ENCODE measurements at places on chromosomes 3 and 15. TPM values are rescaled to one million over a fixed set of nuclear protein-coding genes. Genes with fewer than 3 reads are reported as not detected.

DNA sequence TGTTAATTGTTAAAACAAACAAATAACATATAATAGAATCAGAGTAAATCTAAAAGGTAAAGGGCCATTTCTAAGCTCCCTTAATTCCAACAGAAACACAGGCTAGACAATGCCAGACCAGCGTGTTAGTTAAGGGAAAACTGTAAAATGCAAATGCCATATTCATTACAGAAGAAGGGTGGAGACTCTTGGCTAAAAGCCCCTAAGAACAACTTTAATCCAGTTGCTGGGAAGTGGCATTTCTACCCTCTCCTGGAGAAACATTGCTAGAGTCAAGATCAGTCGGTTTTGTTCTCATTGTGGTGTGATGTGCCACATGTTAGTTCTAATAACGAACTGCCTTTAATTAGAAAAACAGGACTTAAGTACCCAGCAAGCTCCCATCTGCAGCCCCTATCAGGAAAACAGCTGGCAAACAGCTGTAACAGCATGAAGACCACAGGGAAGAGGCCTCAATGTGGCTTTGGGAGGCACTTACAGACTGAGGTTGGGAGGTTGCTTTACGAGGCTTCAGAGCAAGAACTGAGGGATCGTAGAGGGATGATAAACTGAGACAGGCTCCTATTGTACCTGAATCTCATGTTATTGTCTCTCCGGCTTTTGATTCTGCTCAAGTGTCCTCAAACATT lies 1134.8 kb downstream of the ROBO1 start:
- H3K27me3 ChIP-seq, result no peaks in the 10 kb centered on the region
- no peak overlapping the region for H3K4me3 ChIP-seq
- no peaks in the 10 kb centered on the region for H3K4me1 ChIP-seq
- DNase-seq, result no peak
- H3K27ac ChIP-seq, result no peak overlapping the region
- H3K36me3 ChIP-seq, result peaks cover 18% of the 10 kb centered on the region

DNA sequence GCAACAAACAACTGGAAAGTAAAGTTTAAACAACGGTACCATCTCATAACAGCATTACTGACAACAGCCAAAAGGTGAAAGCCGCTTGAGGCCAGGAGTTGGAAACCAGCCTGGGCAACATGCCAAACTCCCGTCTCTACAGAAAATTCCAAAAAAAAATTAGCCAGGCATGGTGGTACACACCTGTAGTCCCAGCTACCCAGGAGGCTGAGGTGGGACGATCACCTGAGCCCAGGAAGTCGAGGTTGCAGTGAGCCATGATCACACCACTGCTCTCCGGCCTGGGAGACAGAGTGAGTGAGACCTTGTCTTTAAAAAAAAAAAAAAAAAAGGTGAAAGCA lies 4.4 kb downstream of the TNK2 start:
- H3K27me3 ChIP-seq, result peaks cover 11% of the 10 kb centered on the region
- H3K4me3 ChIP-seq, result no peak overlapping the region
- H3K27ac ChIP-seq, result no peak overlapping the region
- H3K36me3 ChIP-seq, result no peaks in the 10 kb centered on the region

The PRKCI gene
- 33.4 TPM for total RNA-seq

The FAM3D gene
- 0.35 TPM for total RNA-seq

- H3K27ac ChIP-seq, result no peak overlapping the region
- no peaks in the 10 kb centered on the region for H3K36me3 ChIP-seq
- peaks cover 26% of the 10 kb centered on the region for H3K4me1 ChIP-seq
- no peaks in the 10 kb centered on the region for H3K27me3 ChIP-seq
- H3K4me3 ChIP-seq, result peak overlapping the region; percentile 24
Measured at GRCh38 chr15:69760258-69760845, 307.7 kb downstream of the RPLP1 start.

- peaks cover 17% of the 10 kb centered on the region for H3K4me1 ChIP-seq
- DNase-seq, result peak; percentile 13
- H3K4me3 ChIP-seq, result peak overlapping the region; percentile 97
- H3K36me3 ChIP-seq, result no peaks in the 10 kb centered on the region
Measured at GRCh38 chr15:61227950-61228936, 859 bp downstream of the RORA start.

DNA sequence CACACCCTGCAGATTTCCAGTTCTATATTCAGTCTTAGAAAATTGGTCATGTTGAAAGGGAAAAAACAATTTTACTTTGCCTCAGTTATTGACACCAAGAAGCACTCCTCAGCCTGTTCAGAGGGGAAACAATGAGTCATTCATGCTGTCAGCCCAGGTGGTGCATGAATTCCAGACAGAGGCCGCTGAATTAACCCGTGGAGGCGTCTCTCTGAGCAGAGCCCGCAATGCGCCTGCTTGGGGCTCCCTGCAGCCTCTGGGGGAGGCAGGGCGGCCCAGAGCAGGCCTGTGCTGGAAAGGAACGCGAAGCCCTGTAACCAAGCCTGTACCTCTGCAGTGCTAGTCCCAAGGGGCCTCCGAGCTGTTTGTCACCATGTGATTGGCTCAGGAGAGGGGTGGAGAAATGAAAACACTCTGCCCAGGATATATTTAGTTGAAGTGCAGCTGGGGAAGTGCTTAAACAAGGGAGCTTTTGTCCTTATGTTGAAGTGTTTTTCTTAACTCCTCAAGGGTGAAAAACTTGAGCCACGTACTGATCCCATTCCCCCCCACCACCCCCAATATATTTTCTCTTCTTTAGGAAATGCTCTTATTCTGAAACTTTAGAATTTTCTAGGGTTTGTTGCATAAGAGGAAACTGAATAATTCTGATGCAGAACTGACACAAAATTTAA lies 68.3 kb upstream of the CHD2 start:
- no peaks in the 10 kb centered on the region for H3K36me3 ChIP-seq
- peak overlapping the region; percentile 98 for H3K27ac ChIP-seq
- DNase-seq, result peak; percentile 75
- no peaks in the 10 kb centered on the region for H3K27me3 ChIP-seq

DNA sequence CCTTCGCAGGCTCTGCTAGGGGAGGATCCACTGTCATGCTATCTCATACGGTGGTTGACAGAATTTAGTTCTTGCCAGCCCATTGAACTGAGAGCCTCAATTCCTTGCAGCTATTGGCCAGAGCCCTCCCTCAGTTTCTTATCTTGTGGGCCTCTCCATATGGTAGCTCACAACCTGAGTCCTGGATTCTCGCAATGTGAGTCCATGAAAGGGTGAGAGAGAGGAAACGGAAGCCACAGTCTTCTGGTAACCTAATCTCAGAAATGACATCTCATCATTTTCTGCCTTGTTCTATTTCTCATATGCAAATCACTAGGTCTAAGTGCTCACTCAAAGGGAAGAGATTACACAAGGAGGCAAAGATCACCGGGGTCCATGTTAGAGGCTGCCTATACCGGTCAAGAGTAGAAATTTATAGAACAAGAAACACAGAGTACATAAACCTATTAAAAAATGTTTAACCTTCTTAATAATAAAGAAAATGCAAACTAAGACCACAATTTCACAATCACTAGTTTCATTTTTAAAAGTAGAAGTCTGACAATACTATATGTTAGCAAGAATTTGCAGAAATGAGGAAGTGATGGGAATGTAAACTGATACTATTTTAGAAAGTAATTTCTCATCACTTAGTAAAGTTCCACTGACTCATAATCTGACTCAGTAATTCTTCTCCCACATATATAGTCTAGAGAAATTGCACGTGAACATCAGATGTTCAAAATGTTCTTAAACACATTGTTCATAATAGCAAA lies 378.4 kb upstream of the AGTR1 start:
- no peaks in the 10 kb centered on the region for H3K27me3 ChIP-seq
- H3K36me3 ChIP-seq, result no peaks in the 10 kb centered on the region
- H3K27ac ChIP-seq, result no peak overlapping the region
- DNase-seq, result no peak

The KATNBL1 gene
- total RNA-seq, result 66.0 TPM

GRCh38 chr3:125024817-125025216 lies 31.0 kb downstream of the HEG1 start:
- peaks cover 33% of the 10 kb centered on the region for H3K36me3 ChIP-seq
- H3K4me1 ChIP-seq, result no peaks in the 10 kb centered on the region
- DNase-seq, result no peak
- no peaks in the 10 kb centered on the region for H3K27me3 ChIP-seq
- no peak overlapping the region for H3K27ac ChIP-seq
- H3K4me3 ChIP-seq, result no peak overlapping the region

DNA sequence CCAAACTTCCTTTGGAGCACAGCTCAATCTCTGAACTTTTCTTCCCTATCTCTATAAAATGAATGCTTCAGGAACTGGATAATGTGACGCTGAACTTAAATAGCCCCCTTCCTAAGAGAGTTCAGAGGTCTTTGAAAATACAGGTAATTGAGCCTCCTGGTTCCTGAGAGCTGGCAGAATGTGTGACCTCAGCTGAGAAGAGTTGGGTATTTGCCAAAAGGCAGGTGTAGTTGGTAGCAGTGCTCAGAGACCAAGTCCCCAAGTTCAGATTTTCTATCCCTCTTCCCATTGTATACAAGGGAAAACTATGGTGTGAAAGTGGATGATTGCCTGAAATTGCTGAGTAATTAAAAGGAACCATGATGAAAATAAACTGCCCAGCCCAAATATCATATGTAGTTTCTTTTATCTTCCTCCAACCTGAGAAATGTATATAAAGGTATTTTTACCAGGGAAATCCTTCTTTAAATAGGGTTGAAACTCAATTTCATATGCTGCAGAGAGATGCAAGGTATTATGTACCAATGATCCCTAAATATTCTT lies 154.6 kb upstream of the ICE2 start:
- no peaks in the 10 kb centered on the region for H3K36me3 ChIP-seq
- DNase-seq, result no peak
- H3K4me3 ChIP-seq, result no peak overlapping the region
- peaks cover 12% of the 10 kb centered on the region for H3K4me1 ChIP-seq

The SLC12A8 gene
- 2.7 TPM for total RNA-seq

DNA sequence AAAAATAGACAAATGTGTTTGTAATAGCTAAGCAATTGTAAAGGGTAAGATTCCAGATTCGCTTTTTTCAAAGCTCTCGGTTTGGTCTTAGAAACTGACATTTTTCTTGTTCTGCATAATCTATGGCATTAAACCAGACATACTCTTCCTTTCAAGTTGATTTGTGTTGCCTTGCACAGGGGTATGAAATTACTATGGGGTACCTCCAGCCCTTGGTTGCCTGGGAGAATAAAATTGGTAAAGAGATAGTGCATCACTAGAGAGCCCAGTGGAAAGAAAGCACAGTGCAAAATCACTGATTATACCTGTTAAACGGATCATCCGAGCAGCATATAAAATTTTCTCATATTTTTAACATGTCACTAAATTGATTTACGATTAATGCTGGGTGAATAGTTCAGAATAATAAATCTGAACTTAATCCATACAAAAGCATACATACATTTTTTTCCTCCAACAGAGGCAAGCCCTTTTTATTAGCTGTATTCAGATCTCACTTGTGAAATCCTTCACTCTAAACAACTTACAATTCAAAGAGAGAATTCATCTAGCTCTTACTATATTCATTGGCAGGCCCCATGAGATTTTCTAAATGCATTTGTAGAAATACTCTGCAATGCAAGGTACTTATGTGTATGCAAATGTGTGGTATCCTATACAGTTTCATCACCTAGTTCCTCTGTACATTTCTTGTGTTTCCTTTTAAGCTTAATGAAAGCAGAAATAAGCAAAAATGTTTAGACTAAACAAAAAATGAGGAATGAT lies 224.4 kb downstream of the ROBO1 start:
- H3K36me3 ChIP-seq, result no peaks in the 10 kb centered on the region
- DNase-seq, result no peak
- no peaks in the 10 kb centered on the region for H3K27me3 ChIP-seq
- no peaks in the 10 kb centered on the region for H3K4me1 ChIP-seq
- no peak overlapping the region for H3K4me3 ChIP-seq

GRCh38 chr3:145357453-145357852 lies 803.5 kb downstream of the PLOD2 start:
- H3K4me3 ChIP-seq, result no peak overlapping the region
- no peaks in the 10 kb centered on the region for H3K4me1 ChIP-seq
- no peak overlapping the region for H3K27ac ChIP-seq
- no peaks in the 10 kb centered on the region for H3K27me3 ChIP-seq
- DNase-seq, result no peak

DNA sequence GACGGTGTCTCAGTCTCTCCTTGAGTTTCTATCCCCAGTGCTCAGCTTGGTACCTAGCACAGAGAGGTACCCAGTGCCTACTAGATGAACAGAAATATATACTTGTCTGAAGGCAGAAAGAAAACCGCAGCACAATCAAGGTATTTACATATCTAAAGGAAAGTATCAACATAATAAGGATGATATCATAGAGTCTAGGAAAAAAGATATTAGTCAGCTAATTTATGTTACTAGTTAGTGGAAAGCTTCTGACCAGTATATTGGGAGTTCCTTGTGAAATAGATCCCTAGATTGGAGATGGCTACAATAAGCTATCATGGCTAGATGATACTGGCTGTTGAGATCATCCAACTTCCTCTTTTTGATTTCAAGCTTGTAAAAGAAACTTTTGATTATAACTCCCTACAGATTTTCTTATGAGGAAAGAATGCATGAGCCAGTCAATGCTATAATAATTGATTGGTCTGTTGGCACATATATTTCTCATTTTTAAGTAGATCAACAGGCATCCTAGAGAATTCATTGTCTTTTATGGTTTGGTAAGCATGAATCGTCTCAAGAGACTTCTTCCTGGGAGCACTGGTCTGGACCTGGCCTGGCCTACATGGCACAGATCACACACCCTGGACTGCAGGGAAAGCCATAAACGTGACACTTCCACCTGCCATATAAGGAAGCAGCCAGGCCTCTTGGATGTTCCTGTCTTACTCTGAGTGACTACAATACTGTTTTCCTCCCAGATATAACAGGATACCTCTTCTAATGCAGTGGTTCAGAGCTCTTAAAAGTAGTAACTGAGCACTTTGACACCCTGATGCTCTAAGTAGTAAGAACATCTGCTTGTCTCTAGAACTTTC lies 60.7 kb downstream of the IMPG2 start:
- no peak overlapping the region for H3K27ac ChIP-seq
- H3K4me1 ChIP-seq, result peaks cover 20% of the 10 kb centered on the region
- H3K4me3 ChIP-seq, result no peak overlapping the region
- DNase-seq, result no peak
- peaks cover 9% of the 10 kb centered on the region for H3K36me3 ChIP-seq
- no peaks in the 10 kb centered on the region for H3K27me3 ChIP-seq

- peaks cover 44% of the 10 kb centered on the region for H3K4me1 ChIP-seq
- no peaks in the 10 kb centered on the region for H3K27me3 ChIP-seq
- no peaks in the 10 kb centered on the region for H3K36me3 ChIP-seq
Measured at GRCh38 chr3:141257961-141258360, 26.3 kb downstream of the PXYLP1 start.

The EPHA6 gene
- 0.96 TPM for total RNA-seq

DNA sequence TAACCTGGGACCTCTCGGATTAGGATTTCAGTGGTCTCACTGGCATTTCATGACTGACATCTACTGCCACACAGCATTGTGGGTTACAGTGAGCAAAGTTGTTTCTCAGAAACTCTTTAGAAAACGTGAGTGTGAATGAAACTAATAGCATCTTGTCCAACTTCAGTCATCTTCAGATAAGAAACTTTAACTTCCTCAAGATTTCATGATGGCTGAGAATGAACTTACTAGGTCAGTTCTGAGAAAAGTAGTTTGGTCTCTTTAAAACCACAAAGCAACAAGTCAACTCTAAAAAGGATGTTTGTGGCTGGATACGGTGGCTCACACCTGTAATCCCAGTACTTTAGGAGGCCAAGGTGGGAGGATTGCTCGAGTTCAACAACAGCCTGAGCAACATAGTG lies 14.2 kb upstream of the HOMER2 start:
- no peaks in the 10 kb centered on the region for H3K4me1 ChIP-seq
- no peaks in the 10 kb centered on the region for H3K36me3 ChIP-seq
- no peaks in the 10 kb centered on the region for H3K27me3 ChIP-seq
- no peak overlapping the region for H3K27ac ChIP-seq
